Stimulated activated CD8-positive, alpha-beta memory T cell treated with anti-CD3 and anti-CD28 coated beads, Interleukin-4, amount 100 ng/mL, for 4 hours (primary cell): ENCODE measurements at places on chromosomes 5 and 9.

GRCh38 chr5:143146161-143146560 is 257.3 kb downstream of the NR3C1 start:
- DNase-seq = no peak

GRCh38 chr9:93907551-93908199 is 47.5 kb downstream of the BARX1 start:
- no peak for DNase-seq

- no peak for DNase-seq
Measured at GRCh38 chr9:36659500-36659899, 86.8 kb downstream of the MELK start.

DNA sequence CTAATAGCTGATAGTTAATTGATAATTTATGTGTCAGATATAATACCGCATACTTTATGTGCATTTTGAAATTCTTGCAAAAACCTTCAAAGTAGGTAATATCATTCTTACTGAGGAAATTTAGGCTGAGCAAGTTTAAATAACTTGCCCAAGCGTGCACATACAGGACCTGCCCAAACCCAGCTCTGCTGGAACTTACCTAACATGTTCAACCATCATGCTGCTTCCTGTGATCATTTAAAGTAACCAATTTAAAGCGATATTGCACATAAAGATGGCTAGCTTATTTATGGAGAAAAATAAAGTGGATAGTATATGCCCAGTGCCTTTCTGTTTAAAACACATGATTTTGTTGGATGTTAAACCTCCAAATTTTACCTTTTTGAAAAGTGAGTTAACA is 4.3 kb downstream of the FAM174A start:
- DNase-seq = no peak

GRCh38 chr5:138647794-138648410 is 72.7 kb upstream of the HSPA9 start:
- no peak for DNase-seq

GRCh38 chr9:81379655-81380054 is 309.7 kb downstream of the TLE1 start:
- no peak for DNase-seq

DNA sequence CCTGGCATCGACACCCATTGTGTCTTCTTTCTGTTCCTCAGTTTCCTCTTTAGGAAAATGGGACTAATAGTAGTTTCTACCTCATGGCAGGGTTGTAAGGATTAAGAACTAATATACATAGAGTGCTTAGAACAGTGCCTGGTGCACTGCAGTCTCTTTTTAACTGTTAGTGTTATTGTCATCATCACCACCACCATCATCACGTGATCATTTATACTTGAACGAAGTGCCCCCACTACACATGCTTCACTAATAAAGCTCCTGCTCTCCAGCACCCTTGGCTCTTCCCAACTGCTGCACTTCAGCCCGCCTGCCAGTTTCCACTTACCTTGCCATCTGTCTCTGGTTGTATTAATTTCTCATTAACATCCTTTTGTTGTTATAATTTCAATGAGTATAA is 35.8 kb upstream of the MAST4 start:
- no peak for DNase-seq

DNA sequence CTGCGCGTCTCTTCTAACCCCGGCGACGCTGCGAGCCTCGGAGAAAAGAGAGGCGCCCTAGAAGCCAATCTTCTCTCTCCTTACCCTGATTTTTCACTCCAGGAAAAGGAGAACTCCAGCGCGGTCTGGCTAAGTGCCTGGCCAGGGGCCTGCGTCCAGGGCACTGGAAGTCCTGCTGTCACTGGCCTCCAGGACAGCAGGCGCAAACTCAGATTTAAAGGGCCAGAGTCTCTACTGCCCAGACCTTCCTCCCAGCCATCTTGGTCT is 553 bp upstream of the FOXB2 start:
- DNase-seq = no peak

DNA sequence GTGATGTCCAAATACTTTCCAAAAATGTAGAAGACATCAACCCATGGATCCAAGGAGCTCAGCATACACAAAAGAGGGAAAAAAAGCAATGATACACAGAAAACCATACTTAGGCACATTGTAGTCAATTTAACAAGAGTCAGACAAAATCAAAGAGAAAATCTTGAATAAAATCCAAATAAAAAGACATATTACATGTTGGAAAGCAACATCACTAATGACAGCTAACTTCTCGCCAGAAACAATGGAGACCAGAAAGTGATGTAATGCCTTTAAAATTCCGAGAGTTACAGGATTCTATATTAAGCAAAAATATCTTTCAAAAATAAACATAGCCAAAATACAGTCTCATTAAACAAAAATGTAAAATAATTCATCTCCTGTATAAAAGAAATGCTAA is 79.8 kb upstream of the SLCO4C1 start:
- DNase-seq = no peak

- no peak for DNase-seq
Measured at GRCh38 chr5:105929858-105930257, 1740.9 kb downstream of the EFNA5 start.

- DNase-seq = no peak
Measured at GRCh38 chr5:123422433-123423277, 548 bp downstream of the CEP120 start.

GRCh38 chr5:145243016-145243415 is 592.1 kb downstream of the PRELID2 start:
- no peak for DNase-seq

GRCh38 chr5:109682383-109682782 is 7.3 kb upstream of the MAN2A1 start:
- no peak for DNase-seq

DNA sequence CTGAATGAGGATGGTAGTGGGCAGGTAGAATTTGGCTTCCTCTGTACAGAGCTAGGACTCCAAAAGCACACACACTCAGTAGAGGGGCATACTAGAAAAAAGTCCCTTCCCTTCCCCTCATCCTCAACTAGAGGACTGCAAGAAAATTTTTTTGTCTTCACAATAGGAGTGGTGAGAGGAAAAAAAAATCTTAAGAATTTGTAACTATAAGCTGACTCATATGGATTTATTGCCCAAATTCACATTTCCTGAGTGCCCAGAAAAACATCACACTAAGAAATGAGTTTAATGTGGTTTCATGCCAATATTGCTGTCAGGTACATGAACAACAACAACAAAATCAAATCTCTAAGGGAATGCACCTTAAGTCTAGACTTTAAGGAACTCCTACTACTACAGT is 43.7 kb downstream of the RANBP6 start:
- DNase-seq = no peak

DNA sequence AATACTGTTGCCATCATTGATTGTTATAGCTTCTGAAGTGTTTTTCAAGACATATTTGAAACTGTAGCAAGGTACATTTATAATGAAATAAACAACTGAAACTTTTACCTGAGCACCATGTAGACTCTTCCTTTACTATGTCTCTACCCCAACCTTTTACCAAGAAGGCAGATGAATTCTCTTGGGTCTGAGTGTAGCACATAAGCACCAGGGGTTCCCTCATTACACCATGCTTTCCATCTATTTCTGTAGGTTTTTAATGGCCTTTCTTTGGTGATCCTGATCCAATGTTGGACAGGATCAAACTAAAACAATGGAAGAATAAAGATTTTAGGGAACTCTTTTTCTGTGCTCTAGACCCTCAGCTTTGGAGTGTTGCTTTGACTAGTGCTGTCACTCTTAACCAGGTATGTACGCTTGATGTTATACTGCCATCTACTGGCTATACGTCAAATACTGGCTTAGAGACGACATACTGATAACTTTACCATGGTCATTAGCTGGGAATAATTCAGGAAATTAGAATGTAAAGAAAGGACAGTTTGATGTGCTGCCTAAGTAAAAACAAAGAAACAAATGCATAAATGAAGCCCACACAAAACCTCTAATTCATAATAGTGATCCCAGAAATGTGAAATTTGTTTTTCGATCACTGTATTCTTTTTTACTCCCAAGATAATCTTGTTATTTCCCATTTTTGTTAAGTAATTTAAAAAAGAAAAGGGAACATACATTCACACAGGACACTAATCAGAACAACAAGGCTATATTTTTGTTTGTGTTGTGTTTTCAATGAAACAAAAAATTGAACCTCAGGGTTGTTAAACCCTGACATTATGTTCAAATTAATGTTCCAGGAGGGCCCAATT is 30.7 kb downstream of the IFNW1 start:
- no peak for DNase-seq
